ENCODE measurements at places on chromosomes 7 and 10.

DNA sequence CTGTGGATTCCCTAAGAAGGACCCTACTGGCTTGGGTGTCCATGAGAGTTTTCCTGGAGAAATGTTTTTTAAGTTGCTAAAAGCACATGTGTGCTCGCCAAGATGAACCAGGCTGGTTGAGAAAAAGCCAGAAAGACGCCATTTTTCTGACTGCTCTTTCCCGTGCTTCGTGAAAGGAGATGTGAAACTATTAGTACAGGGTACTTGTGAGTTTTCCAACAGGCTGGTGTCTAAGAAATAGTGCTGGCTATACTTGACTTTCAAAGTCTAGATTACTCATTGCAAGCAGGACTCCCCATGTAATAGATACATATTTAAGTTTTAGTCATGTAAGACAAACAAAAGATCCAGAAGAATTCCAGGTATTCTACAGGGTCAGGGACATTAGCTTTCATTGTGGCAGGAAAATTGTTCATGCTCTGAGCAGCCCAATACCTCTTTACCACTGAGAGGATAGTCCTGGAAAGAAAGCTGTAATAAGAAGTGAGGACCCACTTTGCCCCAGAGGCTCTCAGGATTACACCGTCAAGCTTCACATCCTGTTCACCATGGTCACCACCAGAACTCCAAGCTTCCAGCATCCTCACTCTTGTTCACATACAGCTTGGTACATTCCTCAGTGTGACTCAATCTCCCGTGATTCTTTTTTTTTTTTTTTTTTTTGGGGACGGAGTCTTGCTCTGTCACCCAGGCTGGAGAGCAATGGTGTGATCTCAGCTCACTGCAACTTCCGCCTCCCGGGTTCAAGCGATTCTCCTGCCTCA, 43.8 kb upstream of the ICA1 start:
- DNase-seq: no peak

- DNase-seq: no peak
These were observed 114.8 kb downstream of the TSPAN12 start for GRCh38 chr7:120743128-120743527.

DNA sequence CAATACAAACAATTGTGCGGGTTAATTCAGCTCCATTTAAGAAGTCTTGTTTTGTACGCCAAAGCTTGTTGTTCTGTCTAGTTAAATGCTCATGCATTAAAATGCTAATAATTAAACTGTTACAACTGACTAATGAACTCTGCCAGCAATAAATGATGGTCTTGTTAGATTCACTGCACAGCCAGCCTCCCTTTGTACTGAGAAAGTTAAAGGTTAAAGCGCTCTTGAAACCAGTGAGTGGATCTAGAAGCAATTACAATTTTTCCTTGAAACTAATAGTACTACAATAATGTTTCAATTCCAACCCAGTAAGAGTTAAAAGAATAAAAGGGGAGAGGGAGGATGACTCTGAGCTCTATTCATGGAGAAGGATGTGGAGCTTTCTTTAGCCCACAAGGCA, 233.0 kb downstream of the EMX2 start:
- no peak for DNase-seq

DNA sequence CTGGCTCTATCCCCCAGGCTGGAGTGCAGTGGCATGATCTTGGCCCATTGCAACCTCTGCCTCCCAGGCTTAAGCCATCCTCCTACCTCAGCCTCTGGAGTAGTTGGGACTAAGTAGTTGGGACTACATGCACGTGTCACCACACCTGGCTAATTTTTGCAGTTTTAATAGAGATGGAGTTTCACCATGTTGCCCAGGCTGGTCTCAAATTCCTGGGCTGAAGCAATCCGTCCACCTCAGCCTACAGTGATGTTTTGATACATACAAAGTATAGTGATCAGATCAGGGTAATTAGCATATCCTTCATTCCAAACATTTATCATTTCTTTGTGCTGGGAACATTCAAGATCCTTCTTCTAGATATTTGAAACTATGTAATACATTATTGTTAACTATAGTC, 22.5 kb upstream of the TNKS2 start:
- DNase-seq: no peak

All from naive thymus-derived CD4-positive, alpha-beta T cell (primary cell).